Stimulated activated CD8-positive, alpha-beta memory T cell treated with anti-CD3 and anti-CD28 coated beads, Interleukin-2, amount 100 ng/mL, for 48 hours (primary cell): ENCODE measurements at places on chromosomes 16 and 17.

- no peak for DNase-seq
These were observed 3.1 kb downstream of the RNF227 start for GRCh38 chr17:7912927-7913524.

DNA sequence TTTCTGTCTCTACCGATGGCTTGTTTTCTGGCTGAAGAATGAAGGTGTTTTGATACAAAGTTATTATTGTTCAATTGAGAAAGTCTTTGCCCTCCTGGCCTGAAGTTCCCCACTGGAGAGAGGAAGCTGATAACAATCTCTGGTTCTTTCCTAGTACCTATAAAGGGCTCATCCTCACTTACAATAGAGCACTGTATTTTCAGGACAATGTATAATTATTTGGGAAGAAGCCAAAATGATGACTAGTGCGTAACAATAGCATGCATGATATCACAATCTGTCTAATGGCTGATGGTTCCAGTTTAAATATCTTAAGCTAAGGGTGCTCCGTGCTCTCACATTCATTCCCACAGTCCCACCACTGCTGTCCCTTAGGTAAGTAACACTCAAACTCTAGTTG lies 230.7 kb downstream of the IRX3 start:
- no peak for DNase-seq

DNA sequence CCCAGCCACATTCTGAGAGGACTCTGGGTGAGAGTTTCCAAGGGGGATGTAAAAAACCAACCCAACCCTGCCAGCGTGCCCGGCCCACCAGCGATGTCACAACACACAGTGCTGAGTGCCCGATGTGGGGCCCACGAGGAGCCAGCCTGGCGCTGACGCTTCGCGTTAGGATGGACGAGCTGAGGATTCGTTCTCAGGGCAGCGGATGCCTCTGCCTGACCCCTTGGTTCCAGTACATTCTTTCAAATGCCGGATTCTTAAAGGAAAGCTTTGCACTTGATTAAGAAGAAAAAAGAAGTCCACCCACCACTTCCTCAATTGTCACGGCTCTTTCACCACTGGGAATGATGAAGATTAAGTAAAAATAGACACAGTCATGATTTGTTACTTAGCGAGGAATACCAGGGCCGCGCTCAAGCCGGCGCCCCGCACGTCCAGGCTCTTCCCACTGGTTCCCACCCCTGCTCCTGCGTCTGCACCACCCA lies 79.4 kb downstream of the IRF8 start:
- no peak for DNase-seq

DNA sequence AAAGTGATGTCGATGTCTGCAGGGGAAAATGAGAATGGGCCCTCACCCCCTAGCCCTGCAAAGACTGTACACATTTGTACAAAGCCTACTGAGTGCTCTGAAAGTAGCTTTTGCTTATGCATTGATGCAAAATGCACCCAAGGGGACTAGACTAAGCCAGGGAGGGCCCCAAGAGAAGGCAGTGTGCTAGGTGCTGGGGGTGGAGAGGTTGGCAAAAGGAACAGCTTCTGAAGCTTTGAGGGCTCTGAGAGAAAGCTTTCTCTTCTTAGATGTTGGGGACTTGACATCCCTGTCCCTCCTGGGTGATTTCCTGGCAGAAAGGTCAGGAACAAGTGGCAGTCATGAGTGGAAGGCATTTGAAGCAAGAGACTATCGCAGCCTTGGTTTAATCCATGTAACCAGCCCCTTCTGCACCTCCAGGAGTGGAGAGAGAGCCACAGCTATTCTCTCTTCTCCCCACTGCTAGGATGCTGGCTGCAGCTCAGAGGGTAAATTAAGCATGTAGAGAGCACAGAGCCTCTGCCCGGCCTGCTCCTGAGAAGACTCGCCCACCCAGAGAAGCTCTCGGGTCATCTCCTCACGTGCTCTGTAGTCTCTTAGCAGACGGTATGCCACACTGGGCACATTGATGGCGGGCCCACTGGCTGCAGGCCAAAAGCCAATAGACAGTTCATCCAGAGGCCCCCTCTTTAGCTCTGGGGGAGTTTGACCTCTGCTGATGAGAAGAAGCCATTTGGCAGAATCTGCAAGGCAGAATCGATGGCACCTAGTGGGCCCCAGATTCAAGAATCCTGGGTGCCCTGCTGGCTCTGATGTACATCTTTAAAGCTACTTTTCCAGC lies 221.4 kb downstream of the MSI2 start:
- DNase-seq = no peak
